Stimulated activated CD4-positive, alpha-beta T cell treated with anti-CD3 and anti-CD28 coated beads, Interleukin-1b, Interleukin-23, amount 100 ng/mL, for 24 hours (primary cell): ENCODE measurements at places on chromosomes 11 and 22.

DNA sequence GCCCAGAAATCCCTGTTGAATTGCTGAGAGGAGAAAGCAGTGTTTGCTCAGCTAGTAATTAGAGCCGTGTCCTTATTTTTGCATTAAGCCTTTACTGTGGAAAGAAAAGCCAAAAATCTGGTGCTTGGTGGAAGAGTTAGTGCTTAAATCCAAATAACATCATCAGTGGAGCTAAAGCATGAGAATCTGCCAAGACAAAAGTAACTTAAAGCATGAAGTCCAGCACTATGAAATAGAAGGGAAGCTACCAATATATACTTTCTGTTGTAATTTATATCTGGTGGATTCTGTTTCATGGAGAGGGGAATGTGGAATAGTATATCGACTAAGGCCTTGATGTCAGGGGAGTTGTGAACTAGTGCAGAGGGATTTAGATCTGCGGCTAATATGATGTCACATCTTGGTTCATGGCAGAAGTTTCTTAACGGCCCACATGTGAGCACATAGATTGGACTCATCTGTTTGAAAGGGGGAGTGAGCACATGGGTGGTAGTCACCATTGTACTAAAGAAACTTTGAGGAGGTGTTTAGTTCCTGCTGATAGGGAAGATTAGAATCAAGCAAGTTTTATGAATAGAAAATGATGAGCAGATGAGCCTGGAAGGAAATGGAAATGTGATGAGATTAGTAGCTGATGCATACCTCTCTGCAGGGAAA lies 224.4 kb upstream of the MTNR1B start:
- no peak for DNase-seq

DNA sequence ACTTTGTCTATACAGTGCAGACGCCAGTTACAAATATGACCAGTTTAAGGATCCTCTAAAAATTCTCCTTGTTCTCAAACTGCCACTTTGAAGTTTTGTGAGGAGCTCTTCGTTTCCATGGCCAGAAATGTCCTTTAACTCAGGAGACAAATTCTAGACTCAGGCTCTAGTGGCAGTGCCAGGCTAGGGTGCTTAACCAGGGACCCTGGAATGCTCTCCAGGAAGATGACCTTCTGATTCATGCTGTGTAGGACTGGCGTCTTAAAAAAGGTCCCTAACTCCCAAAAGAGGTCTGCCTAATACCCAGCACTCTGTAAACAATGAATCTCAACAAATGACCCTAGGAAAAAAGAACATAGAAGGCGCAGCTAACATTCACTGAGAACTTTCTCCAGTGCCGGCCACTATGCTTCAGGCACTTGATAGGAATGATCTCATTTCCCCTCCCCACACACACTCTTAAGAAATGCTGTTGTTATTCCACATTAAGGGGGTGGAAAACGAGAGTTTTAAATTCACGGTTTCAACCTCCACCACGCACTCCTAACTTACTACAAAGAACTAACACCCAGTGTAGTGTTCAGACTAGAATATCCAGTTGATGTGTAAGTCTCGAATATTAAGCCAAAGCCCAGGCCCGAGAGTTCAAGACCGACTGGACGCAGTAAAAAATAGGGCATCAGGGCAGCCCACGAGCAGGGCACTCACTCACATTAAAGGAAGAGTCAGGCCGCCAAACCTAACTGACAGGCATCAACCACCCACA lies 747 bp downstream of the NXF1 start:
- no peak for DNase-seq

GRCh38 chr11:126592496-126593410 lies 237.3 kb downstream of the ST3GAL4 start:
- no peak for DNase-seq

DNA sequence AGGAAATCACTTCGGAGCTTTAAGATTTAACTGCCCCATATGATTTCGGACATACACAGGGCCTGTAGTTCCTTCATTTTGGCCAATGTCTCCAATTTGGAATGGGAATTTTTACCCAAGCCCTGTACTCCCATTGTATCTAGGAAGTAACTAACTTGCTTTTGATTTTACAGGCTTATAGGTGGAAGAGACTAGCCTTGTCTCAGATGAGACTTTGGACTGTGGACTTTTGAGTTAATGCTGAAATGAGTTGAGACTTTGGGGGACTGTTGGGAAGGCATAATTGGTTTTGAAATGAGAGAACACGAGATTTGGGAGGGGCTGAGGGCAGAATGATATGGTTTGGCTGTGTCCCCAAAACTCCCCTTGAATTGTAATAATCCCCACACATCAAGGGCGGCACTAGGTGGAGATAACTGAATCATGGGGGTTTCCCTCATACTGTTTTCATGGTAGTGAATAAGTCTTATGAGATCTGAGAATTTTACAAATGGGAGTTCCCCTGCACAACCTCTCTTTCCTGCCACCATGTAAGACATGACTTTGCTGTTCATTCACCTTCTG lies 130.5 kb downstream of the LARGE1 start:
- DNase-seq = no peak

GRCh38 chr11:87966216-87966615 lies 209.0 kb downstream of the RAB38 start:
- no peak for DNase-seq

- DNase-seq = no peak
Observed at GRCh38 chr11:21446939-21447590, 745.8 kb upstream of the ANO5 start.

GRCh38 chr11:17635551-17635938 lies 83.8 kb upstream of the MYOD1 start:
- DNase-seq = no peak

DNA sequence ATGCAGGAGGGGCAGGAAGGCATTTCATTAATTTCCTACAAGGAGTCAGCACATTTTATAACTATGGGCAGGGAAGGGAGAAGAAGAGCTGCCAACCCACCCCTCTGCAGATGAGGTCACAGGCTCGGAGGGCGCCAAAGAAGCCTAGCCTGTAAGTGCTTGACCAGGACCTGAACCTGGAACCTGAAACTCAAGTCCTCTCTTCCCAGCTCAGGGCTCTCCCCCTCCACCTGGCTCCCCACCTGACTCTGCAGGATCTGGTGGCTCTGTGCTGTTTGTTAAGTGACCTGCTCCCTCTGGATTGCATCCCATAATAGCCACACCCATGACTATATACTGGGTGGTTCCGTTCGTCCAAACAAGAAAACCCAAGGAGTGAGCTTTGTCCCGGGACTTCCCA lies 27.3 kb downstream of the SCGB1A1 start:
- no peak for DNase-seq

GRCh38 chr11:62556875-62557631 lies 10.4 kb upstream of the AHNAK start:
- no peak for DNase-seq

DNA sequence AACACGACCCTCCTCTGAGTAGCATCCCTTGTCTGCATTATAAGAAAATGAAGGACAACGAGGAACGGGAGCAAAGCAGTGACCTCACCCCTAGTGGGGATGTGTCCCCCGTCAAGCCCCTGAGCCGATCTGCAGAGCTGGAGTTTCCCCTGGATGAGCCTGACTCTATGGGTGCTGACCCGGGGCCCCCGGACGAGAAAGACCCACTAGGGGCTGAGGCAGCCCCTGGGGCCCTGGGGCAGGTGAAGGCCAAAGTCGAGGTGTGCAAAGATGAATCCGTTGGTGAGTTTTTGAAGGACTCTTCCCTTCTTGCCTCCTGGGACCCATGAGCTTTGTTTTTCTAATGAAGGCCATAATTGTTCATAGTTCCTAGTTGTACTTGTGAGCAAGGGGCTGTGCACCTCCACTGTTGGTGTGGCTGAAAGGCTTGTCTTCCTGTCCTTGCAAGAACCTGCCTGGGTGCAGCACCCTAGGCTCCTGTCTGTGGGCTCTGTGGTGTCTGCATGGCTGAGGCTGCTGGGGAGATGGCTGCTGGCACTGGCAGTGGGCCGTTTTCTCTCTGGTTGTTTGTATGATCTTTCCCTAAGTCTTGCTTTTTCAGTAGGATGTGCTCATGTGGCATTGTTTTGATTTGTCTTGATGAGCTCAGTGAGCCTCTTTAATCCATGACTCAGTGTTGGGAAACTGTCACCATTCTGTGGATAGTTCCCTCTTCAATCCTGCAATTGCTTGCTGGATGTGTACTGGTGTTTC lies 10.1 kb downstream of the DGCR8 start:
- no peak for DNase-seq

DNA sequence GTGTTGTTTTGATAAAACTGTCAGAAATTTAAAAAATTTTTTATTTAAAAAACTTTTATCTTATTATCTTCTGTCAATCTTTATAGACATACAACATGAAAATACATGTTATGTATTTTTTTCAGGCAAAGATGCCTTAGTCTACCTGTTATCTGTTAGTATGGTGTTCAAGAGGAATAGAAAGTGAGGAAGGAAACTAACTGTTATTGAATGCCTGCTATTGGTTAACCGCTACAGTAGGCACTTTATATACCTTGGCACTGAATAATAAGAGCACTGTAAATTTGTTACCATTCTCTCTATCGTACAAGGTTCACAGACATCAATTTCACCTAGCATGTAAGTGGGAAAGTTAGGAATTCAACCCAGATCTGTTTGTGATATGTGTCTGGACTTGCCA lies 272.1 kb upstream of the CCDC90B start:
- DNase-seq = no peak

DNA sequence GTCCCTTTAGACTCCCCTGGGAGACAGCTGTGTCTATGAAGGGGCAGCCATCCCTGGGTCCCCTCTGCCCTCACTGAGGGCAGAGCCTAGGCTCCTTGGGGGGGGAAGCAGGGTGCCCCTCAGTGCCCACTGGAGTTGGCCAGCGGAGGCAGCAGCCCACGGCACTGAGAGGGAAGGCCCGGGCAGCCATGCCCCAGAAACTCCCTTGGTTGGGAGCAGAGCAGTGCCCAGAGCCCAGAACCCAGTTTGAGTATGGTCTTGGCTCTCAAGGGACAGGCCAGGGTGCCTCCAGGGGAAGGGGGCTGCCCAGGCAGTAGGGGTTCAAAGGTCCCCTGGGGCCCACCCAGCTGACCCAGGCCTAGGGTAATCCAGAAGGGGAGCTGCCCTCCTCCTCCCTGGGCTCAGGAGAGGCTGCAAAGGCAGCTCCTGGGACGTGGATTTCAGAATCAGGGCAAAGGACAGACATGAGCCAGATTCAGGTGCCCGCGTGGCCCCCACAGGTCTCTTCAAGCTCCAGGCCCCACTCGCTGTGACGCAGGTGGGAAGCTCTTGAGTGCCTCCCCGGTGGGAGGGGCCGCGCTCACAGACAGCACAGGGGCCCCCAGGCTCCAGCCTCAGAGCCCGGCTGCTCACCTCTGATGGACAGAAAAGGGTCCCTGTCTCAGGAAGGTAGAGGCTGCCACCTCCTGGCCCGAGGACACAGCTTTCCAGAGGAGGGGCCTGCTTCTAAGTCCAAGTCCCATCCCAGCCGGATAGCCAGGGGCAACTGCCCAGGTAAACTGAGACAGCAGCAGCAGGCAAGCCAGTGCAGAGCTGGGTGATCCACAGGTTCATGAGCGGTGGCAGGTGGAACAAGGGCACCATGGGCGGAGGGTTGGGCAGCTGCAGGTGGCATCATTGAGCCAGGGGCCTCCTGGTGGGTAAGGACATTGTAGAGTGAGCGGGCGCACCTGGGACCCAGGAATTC lies 2.6 kb downstream of the C11orf21 start:
- no peak for DNase-seq

DNA sequence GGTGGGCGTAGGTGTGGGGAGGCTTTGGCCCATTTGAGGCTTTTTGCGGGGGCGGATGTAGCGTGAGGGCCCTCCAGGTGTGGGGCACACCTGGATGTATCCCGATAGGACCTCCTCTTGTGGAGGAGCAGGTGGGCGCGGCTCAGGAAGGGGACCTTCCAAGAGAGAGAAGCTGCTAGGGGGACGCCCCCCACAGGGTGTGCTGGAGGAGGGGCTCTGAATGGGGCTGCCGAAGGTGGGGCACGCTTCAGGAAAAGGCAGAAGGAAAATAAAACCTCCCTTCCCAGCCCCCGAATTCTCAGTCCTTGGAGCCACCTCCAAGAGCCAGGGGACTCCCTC lies 621 bp downstream of the SGSM1 start:
- DNase-seq = no peak

- DNase-seq = no peak
Observed at GRCh38 chr11:45021692-45022141, 71.0 kb upstream of the TP53I11 start.

- no peak for DNase-seq
Observed at GRCh38 chr11:16392616-16393015, 36.3 kb upstream of the SOX6 start.

DNA sequence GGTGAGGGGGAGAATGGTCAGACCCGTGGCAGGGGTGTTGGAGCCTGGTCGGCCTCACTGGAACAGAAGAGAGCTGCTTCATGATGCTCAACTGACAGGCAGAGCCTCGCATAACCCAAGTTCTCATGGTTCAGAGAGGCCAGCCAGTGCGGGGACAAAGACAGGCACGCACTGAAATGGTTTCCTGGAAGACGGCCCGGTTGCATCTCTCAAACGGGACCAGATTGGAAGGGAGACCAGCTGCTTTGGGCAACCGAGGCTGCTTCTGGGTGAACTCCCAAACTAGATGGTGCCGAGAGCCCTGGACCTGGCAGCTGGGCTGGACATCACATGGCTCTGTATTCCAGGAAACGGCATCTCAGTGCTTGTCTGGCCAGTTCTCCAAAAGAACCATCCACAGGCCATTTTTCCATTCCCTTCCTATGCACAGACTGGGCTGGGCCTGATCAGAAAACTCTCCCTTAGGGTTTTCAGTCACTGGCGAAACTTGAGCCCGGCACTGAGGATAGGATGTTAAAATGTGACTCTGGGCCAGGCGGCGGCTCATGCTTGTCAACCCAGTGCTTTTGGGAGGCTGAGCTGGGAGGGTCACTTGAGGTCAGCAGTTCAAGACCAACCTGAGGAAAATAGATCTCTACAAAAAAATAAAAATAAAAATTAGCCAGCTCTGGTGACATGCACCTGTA lies 80.1 kb upstream of the PRODH start:
- no peak for DNase-seq

GRCh38 chr11:65720211-65720934 lies at the start of gene RNASEH2C:
Gene RNASEH2C, minus strand, starts transcription at chr11:65720798. Its CDS starts 40 bp downstream, at chr11:65720758.
- DNase-seq = peak; percentile 49
